ENCODE measurements at places on chromosomes 1 and 21. TPM values are rescaled to one million over a fixed set of nuclear protein-coding genes. Genes with fewer than 3 reads are reported as not detected.

Gene GBP5
- 0.23 TPM for total RNA-seq

Gene IL20
- total RNA-seq = not detected

Gene KRTAP19-3
- total RNA-seq = not detected

Gene FCRL1
- total RNA-seq = not detected

Gene HSPB7
- 0.21 TPM for total RNA-seq

Gene KCNJ9
- not detected for total RNA-seq

Gene SEMA4A
- 8.7 TPM for total RNA-seq

Gene FLG2
- total RNA-seq = not detected

Gene RPS6KA1
- total RNA-seq = 57.7 TPM

Gene PEX11B
- 11.8 TPM for total RNA-seq

Gene PER3
- total RNA-seq = 9.9 TPM

Gene OR2L2
- 0.05 TPM for total RNA-seq

Gene LCE1D
- total RNA-seq = not detected

Gene C21orf58
- total RNA-seq = 31.5 TPM

Gene OR2L3
- total RNA-seq = not detected

Gene ZSWIM5
- 2.2 TPM for total RNA-seq

Gene SCCPDH
- 10.9 TPM for total RNA-seq

Gene FMN2
- 2.1 TPM for total RNA-seq

Gene RGS7
- total RNA-seq = 1.2 TPM

Data from WTC11 (cell line).